ENCODE measurements at places on chromosomes 3 and 15.

- no peak for DNase-seq
These were observed 76.2 kb downstream of the LARS2 start for GRCh38 chr3:45464336-45465170.

DNA sequence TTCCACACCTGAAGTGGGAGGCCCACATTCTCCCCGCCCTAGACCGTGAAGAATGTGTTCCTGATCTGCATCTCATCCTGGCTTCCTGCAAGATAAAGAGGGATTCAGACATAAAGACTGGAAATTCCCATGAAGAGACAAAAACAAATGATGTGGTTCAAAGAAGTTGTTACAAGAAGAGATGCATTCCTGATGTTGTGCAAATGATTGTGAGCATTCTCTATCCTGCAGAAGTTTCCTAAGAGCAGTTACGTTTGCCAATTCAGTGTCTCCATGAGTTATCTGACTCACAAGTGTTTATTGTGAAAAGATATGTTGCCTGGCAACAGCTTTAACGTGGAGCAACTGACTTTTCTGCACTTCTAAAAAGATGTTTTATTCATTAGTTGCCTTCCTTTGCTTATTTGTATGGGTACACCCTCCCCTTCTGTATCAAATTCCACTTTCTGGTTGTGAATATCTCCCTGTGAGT is 107.8 kb downstream of the ZIC4 start:
- no peak for DNase-seq

DNA sequence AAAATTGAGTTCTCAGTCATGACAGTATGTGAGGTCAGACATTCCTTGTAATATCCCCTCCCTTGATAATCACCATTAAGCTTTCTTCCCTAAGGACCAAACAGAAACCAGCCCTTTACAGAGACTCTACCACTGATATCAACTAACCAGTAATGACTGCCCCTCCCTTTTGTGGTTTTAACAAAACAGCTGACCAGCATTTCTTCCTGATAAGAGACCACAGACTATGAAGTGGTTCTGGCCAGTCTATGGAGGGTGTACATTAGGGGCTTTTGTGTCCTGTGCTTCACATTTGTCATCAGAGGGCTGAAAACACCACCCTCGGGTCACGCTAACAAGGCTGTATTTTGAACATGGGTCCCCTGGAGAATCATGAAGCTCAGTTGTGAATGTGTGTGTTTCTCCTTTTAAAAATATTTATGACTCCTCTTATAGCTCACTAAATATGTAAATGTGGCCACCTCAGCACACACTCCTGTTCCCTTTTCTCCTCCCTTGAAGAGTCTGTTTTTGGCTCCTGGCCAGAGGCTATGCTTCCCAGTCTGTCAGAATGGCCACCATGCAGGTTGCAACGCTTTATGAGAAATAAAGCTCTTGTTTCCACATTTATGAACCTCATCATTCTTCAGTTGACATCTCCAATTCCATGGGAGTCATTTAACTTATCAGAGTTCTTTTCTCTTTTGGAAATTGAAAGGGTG is 239.3 kb downstream of the CPNE4 start:
- no peak for DNase-seq

- DNase-seq, result no peak
These were observed 260.6 kb upstream of the NECTIN3 start for GRCh38 chr3:110811050-110811449.

- DNase-seq, result no peak
These were observed 57.8 kb upstream of the SPPL2A start for GRCh38 chr15:50823281-50823680.

GRCh38 chr3:105493305-105493892 is 126.7 kb downstream of the ALCAM start:
- no peak for DNase-seq

GRCh38 chr3:153864793-153865192 is 256.4 kb upstream of the ARHGEF26 start:
- DNase-seq, result no peak

DNA sequence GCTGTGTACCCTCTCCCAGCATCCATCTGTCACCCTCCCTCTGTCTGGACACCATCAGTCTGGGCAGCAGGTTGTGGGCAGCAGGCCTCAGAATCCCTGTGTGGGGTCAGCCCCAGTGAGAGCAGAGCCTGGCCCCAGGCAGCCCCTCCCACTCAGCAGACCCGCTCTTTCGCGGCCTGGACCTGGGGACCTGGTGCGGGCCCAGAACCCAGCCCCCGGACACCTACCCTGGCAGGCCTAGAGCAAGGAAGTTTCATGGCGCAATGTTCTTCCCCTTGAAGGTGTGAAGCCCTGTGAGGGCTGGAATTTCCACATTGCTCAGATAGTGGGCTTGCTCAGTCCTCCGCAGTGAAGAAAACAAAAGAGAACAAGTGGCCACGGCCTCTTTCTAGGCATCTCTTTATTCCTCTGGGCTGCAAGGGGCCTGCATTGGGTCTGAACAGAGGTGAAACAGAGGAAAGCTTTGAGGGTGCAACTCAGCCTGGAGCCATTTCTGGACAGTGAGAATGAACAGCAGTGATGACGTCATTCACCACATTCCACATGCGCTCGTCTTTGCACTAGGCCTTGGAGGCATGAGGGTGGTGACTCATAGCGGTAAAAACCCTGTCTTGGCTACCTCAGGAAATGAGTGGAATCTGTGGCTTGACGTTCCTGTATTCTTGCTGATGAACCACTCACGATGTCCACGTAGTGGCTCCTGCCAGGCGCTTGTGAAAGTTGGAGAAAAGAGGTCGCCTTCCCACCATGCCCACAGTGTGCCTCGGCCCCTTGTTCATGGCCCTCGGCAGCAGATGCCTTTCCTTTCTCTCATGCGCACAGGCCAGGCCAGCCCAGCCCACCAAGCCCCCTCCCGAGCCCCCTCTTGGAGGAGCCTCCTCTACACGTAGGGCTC is 66.1 kb downstream of the SLC30A4 start:
- DNase-seq, result no peak

DNA sequence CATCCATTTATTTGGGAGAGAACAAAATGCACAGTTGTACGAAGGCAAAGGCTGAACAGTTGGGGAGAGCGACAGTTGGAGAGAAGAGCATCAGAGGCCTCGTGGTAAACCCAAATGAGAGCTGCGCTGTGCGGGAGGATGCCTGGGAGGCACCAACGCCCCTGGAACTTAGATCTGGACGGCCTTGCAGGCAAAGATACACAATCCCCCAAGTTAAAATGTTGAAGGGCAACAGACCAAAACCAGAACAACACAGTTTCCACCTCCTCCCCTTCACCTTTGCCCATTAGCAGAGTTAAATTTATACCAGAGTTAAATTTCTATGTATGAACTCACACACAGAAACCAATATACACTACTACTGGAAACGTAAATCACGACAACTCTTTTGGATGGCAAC is 339.6 kb downstream of the RORA start:
- no peak for DNase-seq

- DNase-seq, result no peak
These were observed 4.2 kb upstream of the WNT5A start for GRCh38 chr3:55491296-55491816.

- DNase-seq, result no peak
These were observed 62.9 kb upstream of the XCR1 start for GRCh38 chr3:46090161-46090591.

GRCh38 chr15:43508991-43509659 is 8.3 kb upstream of the MAP1A start:
- no peak for DNase-seq

DNA sequence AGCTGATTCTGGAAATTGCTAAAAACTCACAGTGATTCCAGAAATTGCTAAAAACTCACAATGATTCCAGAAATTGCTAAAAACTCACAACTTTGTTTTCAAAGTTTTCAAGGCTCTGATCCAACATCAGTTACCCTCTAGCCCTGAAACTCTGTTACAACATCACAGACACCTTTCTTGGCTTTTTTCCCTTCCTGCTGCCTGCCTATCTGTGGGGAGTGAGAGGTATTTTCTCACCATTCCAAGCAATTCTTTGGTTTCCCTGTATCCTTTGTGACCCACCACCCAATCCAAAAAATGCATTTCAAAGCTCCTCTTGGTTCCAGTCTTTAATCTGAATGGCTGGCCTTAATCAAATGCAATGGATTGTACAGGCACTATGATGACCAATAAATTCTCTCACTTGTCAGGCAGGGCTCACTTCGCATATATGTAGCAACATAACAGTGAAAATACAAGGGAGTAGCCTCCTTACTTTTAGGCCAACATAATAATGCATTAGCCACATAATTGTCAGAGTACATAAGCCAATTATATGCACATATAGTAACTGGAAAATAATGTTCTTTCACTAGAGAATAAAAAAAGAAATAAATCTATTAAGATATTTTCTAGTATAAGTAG is 1139.0 kb downstream of the ROBO2 start:
- no peak for DNase-seq

DNA sequence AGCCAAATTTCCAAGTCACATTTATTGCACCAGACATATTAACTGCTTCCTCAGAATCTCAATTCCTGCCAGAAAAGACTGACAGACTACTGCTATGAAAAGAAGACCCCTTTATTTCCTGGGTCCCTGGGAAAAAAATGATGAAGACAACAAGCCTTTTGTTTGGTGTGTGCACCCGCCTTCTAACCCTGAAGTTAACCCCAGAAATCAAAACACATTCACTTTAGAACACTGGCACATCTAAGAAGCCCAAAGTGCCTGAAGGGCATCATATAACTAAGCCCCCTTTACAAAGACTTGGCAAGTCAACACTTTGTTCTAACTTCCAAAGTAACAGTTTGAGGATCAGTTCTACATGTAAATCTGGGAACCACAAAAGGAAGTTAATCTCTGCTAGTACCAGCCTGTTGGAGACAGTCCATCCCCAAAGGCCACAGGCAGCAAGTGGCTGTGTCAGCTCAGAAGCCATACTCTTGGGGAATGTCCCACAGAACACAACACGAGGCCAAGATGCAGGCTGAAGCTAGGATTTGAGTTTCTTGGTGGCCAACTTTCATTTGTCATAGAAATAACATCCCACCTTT is 16.3 kb upstream of the ATP1B3 start:
- DNase-seq, result no peak

- no peak for DNase-seq
These were observed at the start of gene SPESP1 for GRCh38 chr15:68930268-68931022. TSS of gene SPESP1 (plus strand) at chr15:68930525. CDS start at chr15:68930654, 129 bp downstream.

- DNase-seq, result no peak
These were observed 67.6 kb upstream of the TGFBR2 start for GRCh38 chr3:30538791-30539190.

DNA sequence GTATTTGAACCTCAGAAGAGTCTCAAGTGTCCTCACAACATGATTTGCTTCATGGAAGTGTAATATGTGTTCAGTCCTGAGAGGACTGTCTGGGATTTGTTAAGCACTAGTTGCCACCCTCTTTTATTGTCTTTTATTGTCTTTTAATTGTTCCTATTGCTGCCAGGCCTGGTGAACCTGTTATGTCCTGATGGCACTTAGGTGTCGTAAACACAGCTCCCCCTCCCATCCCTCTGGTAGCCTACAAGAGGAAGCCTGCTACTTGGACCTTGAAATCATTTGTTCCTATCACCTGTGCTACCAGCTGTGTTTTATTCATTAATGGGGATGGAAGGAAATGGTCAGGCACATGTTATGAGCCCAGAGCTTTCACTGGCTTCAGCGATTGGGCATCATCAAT is 19.3 kb downstream of the CCNB2 start:
- no peak for DNase-seq

DNA sequence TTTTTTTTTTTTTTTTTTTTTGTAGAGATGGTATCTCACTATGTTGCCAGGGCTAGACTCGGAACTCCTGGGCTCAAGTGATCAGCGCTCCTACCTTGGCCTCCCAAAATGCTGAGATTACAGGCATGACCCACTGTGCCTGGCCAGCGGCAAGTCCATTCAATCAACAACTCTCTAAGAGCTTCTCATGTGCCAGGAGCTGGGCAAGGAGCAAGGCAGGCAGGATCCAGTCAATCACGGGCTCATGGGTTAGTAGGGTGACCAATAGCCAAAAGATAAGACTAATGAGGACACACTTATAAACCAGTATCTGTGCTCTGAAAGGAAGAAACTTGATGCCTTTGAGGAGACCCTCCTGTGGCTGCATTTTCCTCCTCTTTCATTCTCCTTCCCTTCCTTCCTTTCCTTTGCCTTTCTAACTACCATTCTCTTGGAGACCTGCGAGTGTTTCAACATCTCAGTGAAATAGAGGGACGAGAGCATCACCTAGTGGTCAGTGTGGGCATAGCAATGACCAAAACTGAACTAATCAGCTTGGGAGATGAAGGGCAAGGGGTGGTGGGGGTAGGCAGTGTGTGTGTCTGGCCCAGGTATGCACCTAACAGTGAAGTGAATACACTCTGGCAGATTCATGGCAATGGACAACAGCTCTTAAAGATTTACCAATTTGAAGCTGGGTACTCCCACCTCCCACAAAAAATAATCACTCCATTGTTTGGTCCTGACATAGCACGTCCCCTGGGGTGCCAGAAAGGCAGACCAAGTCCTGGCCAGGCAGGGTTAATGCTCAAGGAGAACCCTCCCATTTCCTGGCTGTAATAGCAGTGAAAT is 6.3 kb downstream of the RPP25 start:
- peak; percentile 68 for DNase-seq

DNA sequence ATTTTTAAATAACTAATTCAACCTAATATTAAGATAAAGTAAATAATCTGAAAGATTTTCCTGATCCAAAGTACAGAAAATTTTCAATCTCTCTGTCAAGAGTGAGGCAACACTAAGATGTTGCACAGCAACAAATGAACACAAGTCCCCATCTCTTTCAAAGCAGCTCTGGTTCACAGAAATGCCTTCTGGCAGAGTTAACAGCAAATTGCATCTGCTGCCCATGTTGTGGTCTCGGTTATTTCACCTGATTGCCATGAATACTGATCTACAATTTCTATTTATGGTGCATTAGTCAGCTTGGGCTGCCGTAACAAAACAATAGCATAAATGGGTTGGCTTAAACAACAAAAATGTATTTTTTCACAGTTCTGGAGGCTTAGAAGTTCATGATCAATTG is 167.3 kb downstream of the BCHE start:
- no peak for DNase-seq

DNA sequence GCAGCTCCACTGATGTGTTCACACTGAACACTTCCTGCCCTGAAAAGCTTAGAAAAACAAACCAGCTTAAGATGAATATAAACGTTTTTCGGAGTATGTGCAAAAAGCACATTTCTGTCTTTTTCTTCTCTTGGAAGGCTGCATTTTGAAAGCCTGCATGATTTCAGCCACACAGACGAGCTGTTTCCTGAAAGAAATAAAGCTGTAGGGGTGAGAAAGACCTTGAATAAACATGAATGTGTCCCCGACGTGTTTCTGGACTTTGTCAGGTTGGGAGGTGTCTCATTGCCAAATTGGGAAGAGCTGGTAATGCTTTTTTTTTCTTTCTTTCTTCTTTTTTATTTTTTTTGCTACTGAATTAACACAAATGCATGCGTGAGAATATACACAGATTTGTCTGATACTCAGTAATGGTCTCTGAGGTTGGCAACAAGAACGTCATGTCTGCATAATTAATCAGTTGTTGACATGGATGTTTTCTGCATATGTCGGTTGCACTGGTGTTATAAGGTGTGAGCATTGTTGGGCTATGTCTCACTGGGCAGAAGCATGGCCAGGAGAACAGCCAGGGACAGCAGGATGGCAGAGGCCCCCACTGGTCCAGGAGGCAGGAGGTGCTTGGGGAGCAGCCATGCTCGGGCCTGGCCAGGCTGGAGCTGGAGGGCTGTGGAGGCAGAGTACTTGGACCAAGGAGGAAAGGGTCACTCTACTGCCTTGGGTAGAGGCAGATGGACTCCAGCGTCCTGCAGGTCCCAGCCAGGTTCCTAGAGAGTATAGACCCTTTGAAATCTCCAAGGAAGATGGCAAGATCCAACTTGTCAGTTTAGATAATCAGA is 39.0 kb downstream of the ADAMTSL3 start:
- DNase-seq, result no peak

- no peak for DNase-seq
These were observed 297.1 kb downstream of the UACA start for GRCh38 chr15:70466305-70466704.
